ENCODE measurements at places on chromosomes 7 and 10. TPM values are rescaled to one million over a fixed set of nuclear protein-coding genes. Genes with fewer than 3 reads are reported as not detected.
A peak's percentile ranks its signal among the peaks of the same experiment; 100 is the strongest.

DNA sequence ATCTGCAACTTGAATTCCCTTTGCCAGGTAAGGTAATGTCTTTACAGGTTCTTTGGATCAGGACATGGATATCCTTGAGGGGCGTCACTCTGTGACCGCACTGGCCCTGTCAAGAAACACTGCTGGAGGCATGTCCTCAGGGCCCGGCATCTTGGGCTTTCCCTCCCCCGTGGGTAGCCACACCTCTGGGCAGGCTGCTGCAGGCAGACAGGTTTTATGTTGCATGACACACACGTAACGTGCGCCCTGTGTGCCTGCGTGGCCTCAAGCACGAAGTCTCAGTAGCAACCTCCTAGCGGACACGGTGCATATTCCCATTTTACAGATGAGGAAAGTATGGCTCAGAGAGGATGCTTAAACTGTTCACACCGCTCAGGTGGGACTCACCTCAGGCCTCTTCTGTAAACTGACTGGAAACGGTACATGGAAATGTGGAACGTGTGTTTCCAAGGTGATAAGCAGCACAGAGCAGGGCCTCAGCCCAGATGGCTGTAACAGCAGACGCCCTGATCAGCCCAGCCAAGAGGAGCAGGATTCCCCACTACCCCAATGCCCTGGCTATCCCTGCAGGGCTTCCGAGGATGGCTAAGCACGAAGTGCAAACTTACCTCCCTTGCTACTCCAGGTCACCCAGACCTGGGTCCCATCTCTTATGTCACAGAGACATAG lies 553.6 kb downstream of the TCERG1L start:
- DNase-seq = no peak

DNA sequence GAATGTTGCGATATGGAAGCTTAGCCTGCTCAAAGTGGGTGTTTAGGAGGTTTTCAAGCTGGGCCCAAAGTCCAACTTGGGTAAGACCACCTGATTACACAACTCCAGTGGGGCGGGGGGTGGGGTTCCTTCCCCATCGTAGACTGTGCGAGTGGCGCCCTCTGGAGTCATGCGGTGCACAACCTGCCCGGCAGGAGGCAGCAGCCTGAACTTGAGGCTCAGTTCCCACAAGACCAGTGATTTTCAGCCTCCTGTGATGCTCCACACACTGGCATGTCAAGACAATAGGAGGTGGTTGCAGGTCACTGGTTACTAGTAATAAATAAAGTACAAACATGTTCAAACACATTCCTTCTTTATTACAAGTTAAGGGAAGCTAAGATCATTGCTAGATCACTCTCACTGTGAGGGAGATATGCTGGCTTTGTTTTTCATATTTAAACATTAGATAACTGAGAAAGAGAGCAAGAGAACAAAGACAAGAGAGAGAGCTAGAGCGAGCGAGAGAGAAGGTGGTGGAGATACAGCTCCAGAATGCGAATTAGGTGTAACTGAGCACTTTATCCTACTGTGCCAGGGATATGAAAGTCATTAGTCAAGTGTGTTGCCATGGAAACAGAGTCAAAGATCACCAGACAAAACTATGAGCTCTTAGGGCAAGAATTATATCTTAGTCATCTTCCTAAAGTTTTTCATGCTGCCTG lies 97.4 kb upstream of the BMPER start:
- no peak for DNase-seq

GRCh38 chr10:61138708-61139591 lies 195.0 kb upstream of the RHOBTB1 start:
- no peak for DNase-seq

DNA sequence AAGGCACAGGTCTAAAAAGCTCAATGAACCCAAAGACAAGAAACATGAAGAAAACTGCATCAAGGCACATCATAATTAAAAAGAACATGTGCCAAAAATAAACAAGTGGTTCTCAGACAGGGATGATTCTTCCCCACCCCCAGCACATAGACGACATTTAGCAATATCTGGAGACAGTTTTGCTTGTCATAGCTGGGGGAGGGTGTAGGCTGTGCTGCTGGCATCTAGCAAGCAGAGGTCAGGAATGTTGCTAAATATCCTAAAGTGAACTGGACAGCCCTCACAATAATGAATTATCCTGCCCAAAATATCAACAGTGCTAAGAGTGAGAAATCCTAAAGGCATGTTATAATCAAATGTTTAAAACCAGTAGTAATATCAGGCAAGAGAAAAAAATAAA lies 122.6 kb downstream of the MICU1 start:
- no peak for DNase-seq

GRCh38 chr10:131561897-131562296 lies 250.4 kb upstream of the TCERG1L start:
- DNase-seq = peak; percentile 37

GRCh38 chr7:51070151-51070550 lies 246.5 kb downstream of the COBL start:
- DNase-seq = no peak

Gene GPR37
- total RNA-seq = 0.98 TPM

Gene PCGF6
- 8.3 TPM for total RNA-seq

DNA sequence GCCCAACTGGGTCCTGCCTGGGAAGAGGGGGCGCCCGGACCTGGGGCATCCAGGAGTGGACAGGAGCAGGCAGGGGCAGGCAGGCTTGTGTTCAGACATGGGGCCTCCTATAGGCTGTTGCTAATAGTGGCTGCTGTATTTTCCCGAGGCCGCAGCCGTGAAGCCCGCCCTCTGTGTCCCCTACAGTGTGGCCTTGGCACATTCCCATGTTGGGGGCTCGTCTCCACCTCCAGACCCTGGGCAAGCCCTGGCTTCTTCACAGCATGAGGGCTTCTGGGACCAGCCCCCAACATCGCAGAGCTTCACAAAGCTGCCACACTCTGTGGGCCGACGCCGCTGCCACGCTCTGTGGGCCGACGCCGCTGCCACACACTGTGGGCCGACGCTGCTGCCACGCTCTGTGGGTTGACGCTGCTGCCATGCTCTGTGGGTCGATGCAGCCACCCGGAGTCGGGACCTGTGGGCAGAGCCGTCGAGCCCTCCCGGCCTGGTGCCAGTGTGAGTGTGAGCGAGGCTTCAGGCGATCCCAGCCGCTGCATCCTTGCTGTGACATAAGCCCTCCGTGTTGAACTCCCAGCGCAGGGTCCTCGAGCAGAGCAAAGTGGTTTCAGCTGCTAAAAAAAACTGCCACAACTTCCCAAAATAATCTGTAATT lies 109.0 kb downstream of the INPP5A start:
- no peak for DNase-seq

- DNase-seq = no peak
Measured at GRCh38 chr10:31001740-31002139, 29.9 kb downstream of the ZNF438 start.

DNA sequence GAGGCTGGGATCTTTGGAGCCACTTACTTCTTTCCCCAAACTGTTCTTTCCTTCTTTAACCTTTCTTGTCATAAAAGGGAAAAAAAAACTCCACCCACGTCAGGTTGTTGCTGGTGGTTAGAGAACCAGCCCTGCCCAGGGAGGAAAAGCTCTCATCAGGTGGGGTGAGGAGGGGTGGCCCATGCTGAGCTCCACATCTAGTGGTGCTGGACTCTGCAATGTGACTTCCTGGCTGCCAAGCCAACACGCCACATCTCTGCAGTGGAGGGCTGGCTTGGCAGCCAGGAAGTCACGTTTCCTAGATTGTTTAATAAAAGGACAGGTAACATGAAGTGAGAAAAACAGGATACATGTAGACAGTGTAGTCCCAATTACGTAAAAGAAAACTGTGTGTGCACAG lies 37.4 kb downstream of the WIPF3 start:
- no peak for DNase-seq

GRCh38 chr7:114786455-114786854 lies 135.4 kb upstream of the MDFIC start:
- DNase-seq = no peak

DNA sequence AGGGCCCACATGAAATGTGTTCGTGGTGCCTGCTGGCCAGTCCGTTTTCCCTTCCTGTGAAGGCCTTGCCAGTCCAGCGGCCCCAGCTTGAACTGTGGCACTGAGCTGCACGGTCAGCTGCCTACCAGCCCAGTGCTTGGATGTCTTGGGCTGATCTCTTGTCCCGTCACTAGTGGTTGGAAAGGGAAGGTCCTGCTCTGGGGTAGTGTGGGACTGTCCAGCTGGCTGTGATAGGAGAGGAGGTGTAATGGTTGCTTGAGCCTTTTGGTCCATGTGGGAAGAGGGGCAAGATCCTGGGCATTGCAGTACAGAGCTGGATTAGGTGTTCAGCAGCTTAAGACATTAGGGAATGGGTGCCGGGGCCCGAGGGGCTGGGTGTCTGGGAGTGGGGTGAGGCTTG lies 15.0 kb downstream of the BUD23 start:
- DNase-seq = no peak

DNA sequence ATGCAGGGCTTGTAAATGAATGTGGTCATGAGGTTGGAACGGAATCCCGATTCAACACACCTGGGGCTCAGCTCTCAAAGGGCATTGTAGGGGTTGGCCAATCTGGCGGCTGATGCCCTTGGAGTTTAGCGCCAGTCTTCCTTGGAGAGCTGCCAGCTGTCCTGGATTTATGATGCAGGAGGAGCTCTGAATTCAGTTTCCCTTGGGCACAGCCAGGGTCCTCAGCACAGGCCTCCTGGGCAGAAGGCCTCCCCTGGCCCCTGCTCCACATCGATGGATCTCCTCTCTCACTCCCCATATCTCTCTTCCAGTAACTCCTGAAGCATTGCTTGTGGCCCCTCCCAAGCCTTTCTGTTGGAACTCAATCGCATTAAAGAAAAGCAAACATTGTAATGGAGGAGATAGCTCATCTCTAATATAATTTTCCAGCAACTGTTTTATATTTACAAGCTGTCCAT lies 985 bp upstream of the CYTH3 start:
- DNase-seq = no peak

GRCh38 chr7:31122649-31123058 lies 70.5 kb downstream of the ADCYAP1R1 start:
- peak; percentile 88 for DNase-seq

DNA sequence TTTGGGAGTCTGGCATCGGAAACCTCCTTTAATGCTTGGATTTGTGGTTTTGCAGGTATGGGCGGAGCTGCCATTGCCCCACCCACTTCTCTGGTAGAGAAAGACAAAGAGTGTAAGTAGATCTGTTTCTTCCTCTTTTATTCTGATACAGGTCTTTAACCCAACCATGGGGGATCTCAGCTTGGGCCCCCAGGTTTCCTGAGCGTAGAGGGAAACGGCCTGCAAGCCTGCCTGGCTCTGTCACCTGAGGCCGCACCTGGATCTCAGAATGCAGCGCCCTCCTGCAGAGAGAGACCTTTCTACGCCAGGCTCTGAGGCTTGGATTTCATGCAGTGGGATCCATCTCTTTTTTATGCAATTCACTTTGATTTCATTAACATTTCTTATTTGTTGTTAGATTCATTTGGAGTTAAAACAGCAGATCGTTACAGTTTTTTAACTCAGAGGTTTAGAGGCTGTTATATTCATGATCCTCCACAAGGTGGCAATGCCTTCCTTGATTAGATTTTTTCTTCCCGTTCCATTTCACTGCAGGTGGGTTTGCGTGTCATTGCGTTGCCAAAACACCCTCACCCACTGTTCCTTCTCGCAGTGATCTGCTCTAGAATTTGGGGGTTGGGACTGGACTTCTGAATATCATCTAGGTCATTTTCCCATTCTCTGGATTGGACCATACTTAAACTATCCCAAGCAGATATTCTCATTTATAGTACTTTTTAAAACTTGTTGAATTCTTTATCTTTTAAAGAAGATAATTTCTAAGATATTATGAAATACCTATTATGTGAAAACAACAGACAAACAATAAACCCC lies 20.0 kb downstream of the RBM17 start:
- DNase-seq = no peak

DNA sequence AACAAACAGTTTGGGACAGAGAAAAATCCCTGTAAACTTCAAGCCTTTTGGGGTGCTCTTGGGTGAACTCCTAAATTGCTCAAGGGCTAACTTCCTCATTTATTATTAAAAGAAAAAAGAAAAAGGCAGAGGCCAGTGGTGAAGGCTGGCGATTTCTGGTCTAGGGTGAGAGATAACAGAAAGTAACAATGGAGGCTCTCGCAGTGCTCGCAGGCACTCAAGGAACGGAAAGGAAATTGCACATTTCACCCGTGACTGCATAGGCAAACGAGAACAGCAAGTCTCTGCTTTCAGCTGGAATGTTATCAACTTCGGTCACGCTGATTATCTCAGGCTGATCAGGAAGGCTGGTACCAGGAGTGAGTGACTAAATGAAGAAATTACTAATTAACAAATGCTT lies 70.7 kb downstream of the PRKAG2 start:
- DNase-seq = no peak

DNA sequence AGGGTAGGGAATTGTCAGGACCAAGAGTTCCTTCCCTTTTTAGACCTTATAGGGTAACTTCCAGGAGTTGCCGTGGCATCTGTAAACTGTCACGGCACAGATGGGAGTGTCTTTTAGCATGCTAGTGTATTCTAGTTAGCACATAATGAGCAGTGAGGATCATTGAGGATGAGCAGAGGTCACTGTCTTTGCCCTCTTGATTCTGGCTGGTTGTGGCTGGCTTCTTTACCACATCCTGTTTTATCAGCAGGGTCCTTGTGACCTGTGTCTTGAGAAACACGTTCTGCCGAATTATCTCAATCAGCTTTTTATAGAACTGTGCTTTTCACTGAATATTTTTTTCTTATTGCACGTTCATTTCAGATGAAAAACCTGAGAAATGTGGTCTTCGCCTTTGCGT lies 41.5 kb downstream of the MINPP1 start:
- DNase-seq = no peak

DNA sequence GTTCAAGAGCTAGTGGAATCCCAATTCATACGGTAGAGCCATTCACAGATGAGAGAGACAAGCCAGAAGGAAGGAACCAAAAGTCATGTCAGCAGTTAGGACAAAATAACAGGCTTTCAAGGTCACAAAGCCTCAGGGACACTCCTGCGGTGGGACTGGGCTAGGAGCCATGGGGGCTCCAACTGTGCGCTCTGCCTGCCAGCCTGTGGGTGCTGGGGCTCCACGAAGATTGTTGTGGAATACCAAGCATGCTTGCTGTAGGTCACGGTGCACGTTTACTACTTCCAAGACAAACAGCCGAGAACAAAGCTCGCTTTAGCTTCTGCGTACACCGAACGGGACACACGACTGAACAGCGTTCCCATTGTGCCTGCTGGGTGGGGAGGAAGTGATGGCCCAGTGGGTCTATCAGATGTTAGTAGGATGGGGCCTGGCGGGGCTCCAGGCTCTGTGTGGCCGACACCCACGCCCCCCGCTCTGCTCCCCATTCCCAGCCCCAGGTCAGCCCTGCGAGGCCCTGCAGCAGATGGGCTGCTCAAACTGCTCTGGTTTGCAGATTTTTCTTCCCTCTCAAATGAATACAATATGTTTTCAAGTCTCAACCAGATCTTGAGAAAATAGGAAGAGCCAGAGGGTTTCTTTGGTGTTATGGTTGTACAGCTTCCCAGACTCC lies 158.9 kb downstream of the EGFR start:
- peak; percentile 74 for DNase-seq

Gene ENTPD1
- 17.7 TPM for total RNA-seq

Gene SLC16A9
- 3.7 TPM for total RNA-seq

Gene BTBD16
- total RNA-seq = not detected
